ENCODE measurements at places on chromosomes 11 and 22. TPM values are rescaled to one million over a fixed set of nuclear protein-coding genes. Genes with fewer than 3 reads are reported as not detected.

The ZNF280A gene
- not detected for total RNA-seq

The PANX2 gene
- 0.36 TPM for total RNA-seq

The CYP2D6 gene
- 0.24 TPM for total RNA-seq

The PTPRJ gene
- total RNA-seq = 11.1 TPM

The CLDN5 gene
- total RNA-seq = not detected

The IGF2 gene
- 1.9 TPM for total RNA-seq

The CDKN1C gene
- 12.4 TPM for total RNA-seq

The OR52E8 gene
- not detected for total RNA-seq

The PKP3 gene
- 4.7 TPM for total RNA-seq

The PRODH gene
- total RNA-seq = under 0.01 TPM

The OLFML1 gene
- total RNA-seq = 53.5 TPM

The OR51B5 gene
- not detected for total RNA-seq

The RGL4 gene
- total RNA-seq = not detected

The DNAJB7 gene
- total RNA-seq = not detected

The SLCO2B1 gene
- total RNA-seq = not detected

The ACR gene
- total RNA-seq = 0.16 TPM

The KRTAP5-11 gene
- total RNA-seq = not detected

The OR9I1 gene
- not detected for total RNA-seq

The CDCA5 gene
- total RNA-seq = 1.5 TPM

The MAJIN gene
- not detected for total RNA-seq

The MOGAT2 gene
- total RNA-seq = not detected

The ASCL3 gene
- total RNA-seq = not detected

Data from hair follicle dermal papilla cell (primary cell).